Activated CD8-positive, alpha-beta memory T cell treated with anti-CD3 and anti-CD28 coated beads for 4 hours (primary cell): ENCODE measurements at places on chromosomes 16 and 17.
A peak's percentile ranks its signal among the peaks of the same experiment; 100 is the strongest.

GRCh38 chr16:25014500-25015147 lies 545 bp downstream of the ARHGAP17 start:
- DNase-seq: no peak

- no peak for DNase-seq
These were observed 21.9 kb downstream of the AIPL1 start for GRCh38 chr17:6413065-6413464.

GRCh38 chr17:63544467-63545301 lies 5.6 kb upstream of the DCAF7 start:
- no peak for DNase-seq

- DNase-seq: no peak
These were observed 9.3 kb upstream of the SLC16A5 start for GRCh38 chr17:75078284-75079022.

DNA sequence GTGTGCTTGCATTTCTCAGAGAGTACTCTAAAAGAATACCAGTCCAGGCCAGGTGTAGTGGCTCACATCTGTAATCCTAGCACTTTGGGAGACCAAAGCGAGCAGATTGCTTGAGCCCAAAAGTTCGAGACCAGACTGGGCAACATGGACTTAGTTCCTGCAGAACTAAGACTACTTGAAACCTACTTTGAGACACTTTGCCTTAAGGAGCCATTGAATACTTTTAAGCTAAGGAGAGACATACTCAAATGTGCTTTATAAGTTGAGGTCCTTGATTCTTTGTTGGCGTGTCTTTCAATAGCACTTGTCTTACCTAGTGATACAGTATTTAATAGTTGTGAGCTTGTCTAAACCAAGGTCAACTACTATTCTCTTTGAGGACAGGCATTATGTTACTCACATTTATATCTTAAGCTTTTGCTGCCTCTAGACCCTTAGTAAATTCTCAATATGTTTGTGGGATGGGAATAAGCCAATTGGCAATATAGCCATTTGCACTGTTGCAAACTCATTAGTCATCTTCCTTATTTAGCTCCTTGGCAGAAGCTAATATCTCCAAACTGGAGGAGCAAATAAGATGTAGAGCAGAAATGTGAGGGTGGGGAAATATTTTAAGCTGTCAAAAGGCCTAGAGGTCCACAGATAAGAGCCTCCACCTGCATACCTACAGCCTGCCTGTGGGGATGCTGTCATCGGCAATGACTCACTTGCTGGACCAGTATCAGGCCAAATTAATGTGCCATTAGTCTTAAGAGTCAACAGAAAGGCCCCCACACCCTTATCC lies 16.3 kb downstream of the SCPEP1 start:
- DNase-seq: no peak

DNA sequence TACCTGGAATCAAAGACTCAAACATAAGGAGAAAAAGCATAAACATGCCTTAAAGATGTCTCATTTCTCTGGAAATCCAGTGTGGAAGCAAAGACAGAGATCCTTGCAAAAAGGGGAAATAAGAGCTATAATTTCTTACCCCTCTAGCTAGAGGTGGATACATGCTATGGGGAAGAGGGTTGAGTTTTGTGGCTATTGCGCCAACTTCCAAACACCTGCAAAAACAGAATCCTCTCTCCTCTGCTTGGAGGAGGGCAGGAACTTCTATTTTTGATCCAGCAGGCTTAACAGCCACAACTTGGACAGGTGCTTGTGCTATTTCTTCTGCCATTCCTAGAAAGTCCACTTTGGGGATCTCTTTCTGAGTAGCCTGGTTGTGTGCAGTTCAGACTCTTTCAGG lies 21.5 kb upstream of the NUDT7 start:
- no peak for DNase-seq

DNA sequence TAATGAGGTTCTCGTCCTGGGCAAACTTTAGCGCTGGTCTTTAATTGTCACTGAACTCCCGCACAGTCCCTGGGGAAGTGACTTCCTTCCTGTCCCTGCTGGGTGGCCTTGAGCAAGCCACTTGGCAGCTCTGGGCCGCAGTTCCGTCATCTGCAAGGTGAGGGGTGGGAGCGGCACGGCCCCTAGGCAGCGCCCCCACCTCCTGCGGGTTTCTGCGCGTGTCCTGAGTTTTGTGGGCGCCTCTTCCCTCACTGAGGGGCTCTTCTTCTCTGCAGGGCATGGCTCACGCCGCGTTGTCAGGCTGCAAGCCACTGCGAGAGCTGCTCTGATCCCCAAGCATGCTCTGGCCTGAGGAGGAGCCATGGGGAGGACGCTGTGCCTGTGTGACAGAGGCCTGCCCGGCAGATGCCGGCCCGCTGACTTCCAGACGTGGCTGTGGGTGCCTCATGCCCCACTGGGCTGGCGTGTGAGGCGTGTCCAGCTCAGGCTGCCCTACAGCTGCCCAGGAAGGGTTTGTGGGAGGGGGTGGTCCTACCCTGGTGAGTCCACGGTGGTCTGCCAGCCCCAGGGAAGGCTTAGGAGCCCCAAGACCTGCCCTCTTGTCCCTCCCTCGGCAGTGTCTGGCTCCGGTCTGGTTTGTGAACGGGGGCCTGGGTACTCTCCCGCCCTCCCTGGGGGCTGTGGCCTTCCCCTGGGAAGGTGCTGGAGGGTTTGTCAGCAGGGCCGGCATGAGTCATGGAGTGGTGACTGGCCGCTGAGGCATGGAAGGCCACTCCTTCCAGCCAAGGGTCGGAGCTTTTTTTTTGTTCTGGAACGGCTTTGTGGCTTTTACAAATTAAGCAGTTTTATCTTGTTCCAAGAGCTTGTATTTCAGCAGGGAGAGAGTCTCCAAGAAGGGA lies 182.0 kb downstream of the SEC14L1 start:
- DNase-seq: no peak

- DNase-seq: no peak
These were observed 4.6 kb upstream of the SPHK1 start for GRCh38 chr17:76379646-76380376.

DNA sequence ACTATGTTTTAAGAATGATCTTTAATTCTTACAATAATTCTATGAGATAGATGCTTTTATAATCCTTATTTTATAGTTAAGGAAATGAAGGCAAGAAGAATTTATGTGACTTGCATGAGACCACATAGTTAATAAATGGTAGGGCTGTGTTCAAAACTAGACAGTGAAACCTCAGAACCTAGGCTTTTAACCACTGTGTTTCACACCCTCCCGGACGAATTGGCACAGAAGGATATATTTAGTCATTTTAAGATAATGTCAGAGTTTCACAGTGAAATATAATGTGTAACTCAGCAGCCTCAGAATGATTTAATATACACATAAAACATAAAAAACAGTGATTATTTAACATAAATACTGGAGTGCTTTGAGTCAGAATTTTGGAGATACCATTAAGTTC lies 57.0 kb downstream of the NSRP1 start:
- DNase-seq: no peak

DNA sequence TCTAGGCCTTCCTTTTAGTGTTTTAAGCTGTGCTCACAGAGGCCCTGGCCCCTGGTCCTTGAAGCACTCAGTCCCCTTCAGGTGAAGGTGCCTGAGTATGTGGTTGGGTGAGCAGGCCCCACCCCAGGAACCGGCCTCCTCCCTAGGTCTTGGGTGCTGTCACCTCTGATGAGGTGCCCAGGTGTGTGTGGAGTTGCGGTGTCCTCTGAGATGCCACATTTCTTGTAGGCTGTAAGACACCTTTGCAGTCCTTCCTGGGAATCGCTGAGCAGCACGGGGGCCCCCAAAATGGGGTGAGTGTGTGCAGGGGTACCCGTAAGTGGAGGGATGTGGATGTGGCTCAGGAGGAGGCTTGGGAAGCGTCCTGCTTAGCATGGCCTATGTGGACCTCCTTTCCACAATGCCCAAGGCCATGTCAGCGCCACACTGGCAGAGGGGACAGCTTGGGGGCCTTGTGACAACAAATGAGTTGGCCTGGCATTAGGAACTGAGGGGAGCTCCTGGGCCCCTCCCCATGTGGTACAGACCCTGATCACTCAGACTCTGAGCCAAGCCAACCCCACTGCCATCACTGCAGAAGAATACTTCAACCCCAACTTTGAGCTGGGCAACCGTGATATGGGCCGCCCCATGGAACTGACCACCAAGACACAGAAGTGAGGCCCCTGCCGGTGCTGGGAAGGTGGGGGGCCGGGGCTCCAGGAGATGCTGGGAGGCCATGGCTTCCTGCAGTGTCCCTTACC lies 11.2 kb downstream of the CORO6 start:
- no peak for DNase-seq

DNA sequence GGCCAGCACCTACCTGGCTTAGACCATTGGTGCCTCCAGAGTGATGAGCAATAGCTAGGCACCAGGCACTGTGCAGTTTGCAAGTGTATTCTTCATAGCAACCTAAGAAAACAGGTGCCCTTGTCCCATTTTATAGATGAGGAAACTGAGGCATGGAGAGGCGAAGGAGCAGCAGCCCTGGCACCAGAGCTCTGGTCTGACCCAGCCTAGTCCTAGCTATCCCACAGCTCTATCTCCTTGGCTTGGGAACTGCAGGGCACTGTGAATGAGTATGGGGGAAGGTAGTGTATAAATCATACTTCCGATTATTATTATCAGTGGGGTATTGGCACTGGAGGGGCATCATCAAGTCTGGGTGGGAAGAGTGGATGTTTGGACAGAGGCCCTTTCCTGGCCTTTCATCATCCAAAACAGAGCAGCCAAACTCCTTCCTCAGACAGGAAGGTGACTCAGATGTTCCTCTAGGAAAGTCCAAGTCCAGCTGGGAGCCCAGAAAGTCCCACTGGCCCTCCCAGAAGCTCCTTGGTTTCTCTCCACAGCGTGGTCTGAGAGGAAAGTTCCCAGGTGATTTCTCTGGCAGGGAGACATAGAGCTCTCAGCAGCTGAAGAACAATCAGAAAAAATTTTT lies 32.0 kb upstream of the PLLP start:
- DNase-seq: no peak

- DNase-seq: peak; percentile 32
These were observed 598 bp downstream of the INPP5K start for GRCh38 chr17:1515640-1516387.

DNA sequence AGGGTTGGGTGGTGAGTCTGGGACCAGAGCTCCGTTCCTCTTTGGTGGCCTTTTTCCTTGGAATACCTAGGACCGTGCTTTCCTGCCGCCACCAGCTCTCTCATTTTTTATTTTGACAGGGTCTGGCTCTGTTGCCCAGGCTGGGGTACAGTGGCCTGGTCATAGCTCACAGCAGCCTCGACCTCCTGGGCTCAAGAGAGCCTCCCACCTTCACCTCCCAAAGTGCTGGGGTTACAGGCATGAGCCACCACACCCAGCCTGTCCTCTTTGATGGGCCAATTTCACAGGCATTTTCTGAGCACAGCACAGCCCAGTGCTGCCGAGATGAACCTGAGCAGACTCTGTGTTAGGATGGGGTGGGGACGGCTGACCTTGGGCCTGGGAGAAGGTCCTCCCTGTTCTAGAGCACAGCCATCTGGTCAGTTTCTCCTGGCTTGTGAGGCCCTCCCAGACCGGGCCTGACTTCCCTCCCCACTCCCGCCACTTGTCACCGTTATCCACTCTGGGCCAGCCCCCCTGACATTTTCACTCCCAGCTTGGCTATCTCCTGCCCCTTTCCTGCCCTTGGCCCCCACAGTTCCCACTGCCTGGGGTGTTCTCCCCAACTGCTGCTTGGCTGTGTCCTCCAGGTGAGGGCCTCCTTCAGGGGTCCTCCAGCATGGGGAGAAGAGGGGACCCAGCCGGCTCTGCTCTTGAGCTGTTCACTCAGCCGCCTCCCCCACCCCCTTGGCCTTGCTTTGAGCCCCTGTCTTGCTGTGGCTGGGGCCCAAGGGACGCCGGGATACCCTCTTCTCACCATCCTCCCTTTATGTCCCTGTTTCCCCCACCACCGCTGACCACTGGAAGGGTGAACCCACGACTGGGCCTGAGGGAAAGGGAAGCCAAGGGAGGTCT lies 5.0 kb downstream of the ADCY7 start:
- DNase-seq: no peak

DNA sequence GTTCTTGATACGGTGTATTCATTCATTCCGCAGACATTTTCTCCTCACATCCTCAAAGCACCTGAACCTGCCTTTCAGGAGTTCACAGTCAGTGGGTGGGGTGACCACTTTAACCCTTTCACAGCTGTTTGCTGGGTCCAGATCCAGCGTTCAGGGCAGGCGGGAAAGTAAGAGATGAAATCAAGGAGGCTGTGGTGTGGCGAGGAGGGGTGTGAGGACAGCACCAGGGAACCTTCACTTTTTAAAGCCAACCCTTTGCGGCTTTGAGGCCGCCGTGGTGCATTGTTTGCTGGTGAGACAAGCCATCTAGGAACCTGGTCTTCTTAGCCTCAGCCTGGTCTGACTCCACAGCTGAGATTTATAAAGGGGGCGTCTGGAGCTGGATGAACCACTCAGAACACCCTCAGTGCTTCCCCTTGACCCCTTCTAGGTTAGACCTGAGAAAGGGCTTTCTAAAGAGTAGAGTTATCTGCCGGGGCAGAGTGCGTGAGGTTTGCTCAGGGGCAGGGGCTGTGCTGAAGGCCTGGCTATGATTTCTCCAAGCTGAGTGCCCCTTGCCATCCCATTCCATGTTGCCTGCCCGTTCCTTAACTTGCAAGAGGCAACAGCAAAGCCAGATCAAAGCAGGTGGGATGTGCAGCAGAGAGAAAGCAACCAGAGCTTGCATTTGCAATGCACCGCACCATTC lies 933 bp downstream of the CCR7 start:
- no peak for DNase-seq

DNA sequence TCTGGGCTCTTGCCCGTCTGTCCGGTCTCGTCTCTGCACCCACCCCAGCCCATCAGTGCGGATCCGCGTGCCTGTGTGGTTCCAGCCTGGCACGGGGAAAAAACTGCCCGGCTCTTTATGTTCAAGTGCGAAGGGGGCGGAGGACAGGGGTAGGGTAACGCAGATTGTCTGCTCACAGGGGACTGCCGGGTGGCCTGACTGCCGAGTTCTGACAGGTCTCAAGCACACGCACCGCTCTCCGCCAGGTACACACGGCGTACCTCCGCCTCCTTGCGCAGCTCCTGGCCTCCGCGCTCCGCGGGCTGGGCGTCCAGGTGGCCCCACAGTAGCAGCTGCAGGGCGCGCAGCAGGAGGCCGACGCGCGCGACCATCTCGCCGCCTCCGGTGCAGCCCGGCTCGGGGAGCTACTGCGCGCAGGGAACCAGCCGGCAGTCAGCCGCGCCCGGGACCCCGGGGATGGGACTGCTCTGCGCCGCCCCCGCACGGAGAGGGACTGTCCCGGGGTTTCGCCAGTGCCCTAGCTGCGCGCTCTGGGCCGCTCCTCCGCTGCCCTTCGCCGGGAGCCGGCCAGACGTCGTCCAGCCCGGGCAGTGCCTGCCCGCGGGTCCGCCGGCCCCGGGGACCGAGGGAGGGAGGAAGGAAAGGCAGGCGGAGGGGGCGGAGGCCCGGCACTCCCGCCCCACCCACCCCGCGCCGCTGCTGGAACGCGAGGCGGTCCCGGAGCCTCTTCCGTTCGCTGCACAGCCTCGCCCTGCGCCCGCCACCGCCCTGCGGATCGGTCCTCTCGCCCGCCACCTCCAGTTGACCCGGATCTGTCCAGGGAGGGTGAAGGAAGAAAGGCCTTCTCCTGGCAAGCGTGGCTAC lies at the start of gene MMP28:
Gene MMP28 (minus strand): TSS at position 635 of the 864 bp plus-strand sequence. CDS start 264 bp downstream, at position 371.
- no peak for DNase-seq
